HFF-Myc (cell line): ENCODE measurements at places on chromosomes 3 and 15.

DNA sequence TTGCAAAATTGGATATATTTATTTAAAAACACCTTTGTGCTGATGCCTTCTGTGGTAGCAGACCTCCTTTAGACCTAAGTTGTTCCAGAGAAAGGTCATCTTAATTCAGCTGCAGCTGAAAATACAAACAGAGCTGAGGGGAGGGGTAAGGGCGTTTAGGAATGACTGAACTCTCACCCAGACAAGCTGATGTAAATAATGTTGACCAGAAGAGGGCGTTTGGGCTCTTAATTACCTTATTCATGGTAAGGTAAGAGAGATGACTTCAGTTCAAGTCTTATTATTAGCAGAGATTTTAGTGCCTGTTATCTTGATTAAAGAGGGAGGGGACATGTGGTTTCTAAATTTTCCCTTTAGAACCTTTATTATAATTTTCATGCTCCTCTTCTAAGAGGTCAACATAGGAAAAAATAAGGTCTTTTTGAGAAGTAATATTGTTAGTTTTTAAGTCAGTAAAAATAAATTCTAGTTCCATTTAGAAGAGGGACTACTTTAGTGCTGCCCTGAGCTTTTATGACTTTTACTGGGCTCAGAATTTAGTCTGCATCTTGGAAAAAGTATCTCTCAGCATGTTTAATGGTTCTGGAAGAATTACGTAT is 46.3 kb downstream of the GPR171 start:
- DNase-seq, result peak; percentile 36

DNA sequence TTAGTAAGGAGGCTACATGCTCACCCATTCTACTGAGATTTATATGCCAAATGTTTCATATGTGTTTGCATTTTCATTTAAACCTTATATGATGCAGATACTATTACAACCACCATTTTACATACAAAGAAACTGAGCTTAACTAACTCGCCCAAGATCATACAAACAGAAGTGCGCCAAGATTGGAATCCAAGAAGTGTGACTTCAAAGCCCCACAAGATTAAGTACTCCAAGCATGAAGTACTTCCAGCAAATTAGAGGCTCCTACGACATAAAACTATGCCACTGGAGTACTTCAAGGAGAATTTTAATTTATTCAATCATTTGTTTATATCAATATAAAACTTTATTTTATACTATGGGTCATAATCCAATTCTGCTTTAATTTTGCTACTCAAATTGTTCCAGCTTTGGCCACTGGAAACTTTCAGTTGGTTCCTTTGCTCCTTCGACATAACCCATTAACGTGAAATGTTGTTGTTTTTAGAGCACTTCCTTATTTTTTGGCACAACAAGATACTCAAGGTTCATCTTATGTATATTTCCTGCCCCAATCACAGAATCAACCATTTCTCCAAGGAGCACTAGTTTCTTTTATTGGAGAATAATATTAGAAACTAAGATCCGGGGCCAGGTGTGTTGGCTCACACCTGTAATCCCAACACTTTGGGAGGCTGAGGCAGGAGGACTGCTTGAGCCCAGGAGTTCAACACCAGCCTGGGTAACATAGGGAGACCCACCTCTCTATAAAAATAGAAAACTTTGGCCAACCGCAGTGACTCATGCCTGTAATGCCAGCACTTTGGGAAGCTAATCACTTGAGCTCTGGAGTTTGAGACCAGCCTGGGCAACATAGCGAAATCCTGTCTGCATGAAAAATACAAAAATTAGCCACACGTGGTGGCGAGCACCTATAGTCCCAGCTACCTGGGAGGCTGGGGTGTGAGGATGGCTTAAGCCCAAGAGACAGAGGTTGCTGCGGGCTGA is 10.4 kb downstream of the INO80 start:
- no peak for DNase-seq

DNA sequence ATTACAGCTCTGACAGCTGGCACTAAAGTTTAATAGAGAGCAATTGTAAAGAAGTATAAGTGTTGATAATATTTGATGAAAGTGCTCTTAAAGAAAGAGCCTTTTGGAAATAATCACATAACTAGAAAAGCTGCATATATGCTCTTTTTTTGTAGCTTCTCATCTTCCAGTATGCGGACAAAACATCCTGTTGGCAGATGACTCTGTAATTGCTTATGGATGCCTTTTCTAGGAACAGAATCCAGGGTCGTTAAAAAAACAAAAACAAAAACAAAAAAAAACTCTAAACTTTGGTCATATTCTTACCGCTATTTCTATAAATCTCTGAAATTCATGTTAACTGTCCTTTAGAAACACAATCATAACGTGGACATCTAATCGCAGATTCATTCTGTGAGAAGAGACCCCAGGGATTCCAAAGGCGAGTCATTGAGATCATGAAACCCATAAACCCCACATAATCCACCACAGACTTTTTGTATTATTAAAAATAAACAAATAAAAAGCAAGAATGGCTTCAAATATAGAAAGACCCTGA is 109.8 kb downstream of the EPHA3 start:
- DNase-seq, result no peak

DNA sequence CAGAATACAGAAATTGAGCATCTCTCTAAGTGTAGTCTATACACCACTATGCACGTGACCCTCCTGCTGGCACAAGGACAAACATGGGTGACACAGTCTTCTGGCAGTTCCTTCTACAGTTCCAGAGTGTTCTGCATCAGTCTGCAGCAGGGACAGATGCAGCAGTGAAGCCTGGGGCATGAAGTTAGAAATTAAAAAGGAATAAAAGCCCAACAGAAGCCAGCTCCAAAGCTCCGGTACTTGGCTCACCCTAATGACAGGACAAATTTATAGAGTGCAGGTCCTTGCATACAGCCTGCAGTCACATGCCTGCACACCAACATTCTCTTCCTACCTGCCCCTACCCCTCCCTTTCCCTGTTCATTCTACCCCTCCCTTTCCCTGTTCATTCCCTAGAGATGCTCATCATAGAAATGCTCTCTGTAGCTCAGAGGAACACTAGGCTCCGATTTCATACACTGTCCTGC is 15.0 kb downstream of the UACA start:
- no peak for DNase-seq
